ENCODE measurements at places on chromosomes 1 and 21.

- no peak for DNase-seq
Measured at GRCh38 chr1:95195046-95195445, 39.0 kb upstream of the RWDD3 start.

DNA sequence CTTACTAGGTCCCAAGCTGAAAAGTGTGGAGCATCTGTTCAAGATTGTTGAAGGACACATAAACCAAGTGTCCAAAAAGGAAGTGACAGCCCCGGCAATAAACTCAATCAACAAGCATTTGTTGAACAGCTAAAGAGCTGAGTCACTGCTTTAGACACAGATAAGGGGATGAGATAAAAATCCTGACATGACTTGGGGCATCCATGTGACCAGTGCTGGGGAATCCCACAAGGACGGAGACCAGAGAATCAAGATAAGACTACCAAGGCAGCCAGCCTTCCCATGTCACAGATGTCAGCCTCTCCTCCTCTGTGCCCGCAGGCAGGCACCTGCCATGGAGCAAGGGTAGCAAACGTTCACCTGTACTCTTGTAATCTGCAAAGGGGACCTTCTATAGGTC, 118.6 kb upstream of the KAZN start:
- no peak for DNase-seq

DNA sequence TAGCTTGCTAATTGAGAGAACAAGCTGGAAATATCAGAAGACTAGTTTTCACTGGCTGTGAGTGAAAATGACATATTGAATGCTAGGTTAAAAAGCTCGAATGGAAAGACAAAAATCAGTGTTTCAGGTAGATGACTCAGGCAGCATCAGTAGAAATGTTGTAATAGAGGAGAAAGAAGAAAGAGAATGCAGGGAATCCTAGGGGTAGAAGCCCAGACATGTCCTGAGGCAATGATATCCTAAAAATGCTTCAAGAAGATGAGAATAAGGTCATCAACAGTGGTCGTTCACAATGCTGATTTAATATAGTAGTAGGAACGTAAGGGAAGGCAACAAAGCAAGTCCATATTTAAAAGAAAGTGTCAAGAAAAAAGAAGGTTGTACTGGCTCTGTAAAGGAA, 96.7 kb upstream of the HP1BP3 start:
- DNase-seq, result peak; percentile 36

DNA sequence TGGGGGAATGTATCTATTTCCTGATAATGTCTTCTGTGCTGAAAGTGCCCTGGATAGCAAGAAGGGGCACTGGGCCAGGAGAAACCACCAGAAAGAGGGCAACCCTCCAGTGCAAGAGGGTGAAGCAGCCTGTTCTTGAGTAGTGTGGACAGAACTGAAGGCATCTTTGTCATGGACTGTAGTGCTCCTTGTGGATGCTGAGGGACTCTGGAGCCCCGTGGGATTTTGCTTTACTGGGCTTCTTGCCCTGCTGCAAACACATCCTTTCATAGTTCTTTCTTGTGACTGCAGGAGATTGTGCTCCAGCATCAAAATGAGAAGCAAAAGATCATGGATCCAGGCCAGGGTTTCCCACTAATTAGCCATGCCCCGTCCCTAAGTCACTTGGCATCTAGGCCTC, 300.6 kb downstream of the ZNF326 start:
- no peak for DNase-seq

DNA sequence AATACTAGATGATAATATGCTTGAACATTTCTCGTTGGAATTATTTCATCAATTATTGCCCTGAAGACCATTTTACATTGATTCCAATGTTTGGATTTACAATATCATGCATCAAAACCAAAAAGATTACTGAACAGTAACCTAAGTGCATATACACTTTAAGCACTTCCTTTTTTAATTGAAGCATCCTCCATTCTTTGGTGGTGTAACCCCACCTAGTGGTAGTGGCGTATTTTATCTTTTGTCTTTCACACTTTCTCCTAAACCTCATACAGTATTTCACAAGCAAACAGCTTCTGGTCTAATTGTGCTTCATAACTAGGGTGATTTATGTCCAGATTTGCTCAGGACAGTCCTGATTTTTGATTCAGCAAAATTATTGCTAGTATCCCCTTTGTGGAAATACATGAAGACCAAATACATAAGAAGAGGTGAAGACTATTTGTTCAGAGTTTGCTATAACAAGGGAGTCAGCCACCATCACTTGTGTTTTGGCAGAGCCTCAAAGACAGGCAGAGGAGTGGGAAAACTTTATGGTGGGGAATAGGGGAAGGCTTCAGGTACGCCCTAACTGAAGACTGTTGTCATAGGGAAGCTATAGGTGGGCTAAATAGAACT, 3.4 kb upstream of the NVL start:
- DNase-seq, result no peak

- DNase-seq, result no peak
Measured at GRCh38 chr1:178310685-178311105, 186.1 kb downstream of the CLEC20A start.

DNA sequence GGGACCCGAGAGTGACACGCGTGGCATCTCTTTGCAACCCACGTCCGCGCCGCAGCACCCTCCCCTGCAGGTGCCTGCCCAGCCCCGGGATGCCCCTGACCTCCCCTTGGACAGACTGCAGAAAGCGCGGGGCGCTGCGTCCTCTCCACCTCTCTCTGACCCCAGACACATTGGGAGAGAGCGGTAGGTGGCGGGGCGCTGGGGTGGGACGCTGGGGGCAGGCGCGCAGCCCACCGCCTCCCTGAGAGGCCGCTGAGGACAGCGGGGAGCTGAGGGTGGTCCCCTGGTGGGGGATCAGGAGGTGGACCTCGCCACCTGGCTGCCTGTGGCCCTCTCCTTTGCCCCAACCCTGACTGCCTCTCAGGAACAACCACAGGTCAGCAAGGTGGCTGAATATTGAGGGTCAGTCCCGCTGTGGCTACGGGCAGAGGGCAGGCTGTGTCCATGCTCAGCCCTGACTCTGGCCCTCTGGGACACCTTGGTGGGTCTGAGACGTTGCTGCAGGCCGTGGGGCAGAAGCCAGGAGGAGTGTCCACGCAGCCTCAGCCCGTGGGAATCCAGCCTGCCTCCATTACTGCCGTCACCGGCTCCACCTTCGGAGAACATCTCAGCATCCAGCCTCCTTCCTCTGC, 761 bp upstream of the UBE2J2 start:
- no peak for DNase-seq

- DNase-seq, result no peak
Measured at GRCh38 chr1:92817986-92818764, 13.7 kb upstream of the RPL5 start.

- DNase-seq, result no peak
Measured at GRCh38 chr1:217569021-217569420, 61.9 kb downstream of the GPATCH2 start.

DNA sequence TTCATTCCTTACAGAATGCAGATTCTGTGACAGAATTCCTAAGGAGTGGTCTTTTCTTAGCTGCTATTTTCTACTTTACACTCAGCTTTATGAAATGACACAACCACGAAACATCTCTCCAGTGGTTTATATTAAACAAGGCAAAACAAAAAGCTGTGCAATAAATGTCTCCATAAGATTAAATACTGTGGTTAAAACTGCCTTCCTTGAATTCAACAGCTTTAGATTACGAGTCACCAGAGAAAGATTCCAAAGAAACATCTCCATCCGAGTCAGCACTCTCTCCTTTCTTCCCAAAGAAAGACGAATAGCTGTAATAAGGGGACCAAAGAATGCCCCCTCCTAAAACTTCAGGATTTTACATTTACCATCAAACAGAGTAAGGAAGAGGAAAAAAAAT, 4.6 kb upstream of the C1orf87 start:
- no peak for DNase-seq

DNA sequence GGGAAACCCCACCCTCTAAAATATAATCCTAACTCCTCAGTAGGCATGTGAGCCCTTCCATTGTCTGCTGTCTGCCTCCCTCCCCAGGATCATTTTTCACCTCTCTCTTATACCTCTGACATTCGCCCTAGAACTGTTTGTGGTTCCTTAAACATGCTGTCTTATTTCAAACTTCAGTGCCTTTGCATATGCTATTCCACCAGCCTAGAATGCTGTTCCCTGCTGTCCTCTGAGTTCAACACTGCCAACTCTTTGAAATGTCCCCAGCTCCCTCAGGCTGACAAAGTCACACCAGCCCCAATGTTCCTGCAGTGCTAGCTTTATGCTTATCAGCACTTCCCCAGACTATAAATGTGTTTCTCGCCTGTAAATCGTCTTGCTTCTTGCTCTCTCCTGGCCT, 119.5 kb downstream of the HIVEP3 start:
- no peak for DNase-seq

- no peak for DNase-seq
Measured at GRCh38 chr1:119822406-119822805, 11.1 kb upstream of the REG4 start.

GRCh38 chr1:92465256-92465647, 21.5 kb downstream of the GFI1 start:
- no peak for DNase-seq

DNA sequence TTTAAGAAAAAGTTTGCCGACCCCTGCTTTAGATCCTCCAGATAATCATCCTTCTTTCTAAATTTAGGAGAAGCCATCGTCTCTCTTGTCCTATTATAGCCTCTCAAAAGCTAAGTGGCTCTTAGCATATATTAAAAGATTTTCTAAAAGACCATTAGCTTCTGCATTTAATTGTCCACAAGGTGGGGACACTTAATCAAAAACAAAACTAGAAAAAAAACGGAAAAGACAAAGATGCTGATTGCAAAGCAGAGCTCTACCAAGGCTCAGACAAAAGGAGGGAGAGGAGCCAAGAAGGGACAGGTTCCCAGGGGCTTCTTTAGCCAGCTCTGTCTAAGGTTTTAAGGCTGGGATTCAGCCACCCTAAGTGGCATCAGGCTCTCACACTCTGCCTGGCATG, 128.3 kb upstream of the HMGB4 start:
- DNase-seq, result no peak

- DNase-seq, result no peak
Measured at GRCh38 chr1:221117133-221117532, 237.9 kb downstream of the HLX start.

DNA sequence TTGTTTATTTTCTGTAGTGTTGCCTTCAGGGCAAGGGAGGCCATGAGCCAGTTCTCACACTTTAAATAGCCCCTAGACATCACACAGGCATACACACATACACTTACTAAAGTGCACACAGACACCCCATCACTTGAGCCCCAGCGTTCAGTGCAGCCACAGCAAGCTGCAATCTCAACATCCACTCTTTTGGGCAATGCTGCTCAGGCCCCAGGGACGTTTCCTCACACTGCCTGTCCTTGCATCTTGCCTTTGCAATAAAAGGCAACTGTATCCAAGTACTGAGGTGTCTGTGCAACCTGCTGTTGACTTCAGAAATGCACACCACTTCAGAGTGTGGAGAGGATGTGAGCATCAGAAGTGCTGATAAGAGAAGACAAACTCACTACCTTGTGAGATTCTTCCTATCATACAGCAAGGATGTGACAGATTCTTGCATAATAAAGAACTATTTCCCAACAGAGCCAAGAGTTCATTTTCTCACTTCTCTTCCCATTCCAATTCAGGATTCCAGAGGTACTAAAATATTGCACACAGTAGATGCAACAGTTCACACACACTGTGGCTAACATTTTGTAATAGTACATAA, 36.2 kb downstream of the IRF2BP2 start:
- no peak for DNase-seq

- DNase-seq, result no peak
Measured at GRCh38 chr1:60895252-60895651, 187.1 kb upstream of the NFIA start.

DNA sequence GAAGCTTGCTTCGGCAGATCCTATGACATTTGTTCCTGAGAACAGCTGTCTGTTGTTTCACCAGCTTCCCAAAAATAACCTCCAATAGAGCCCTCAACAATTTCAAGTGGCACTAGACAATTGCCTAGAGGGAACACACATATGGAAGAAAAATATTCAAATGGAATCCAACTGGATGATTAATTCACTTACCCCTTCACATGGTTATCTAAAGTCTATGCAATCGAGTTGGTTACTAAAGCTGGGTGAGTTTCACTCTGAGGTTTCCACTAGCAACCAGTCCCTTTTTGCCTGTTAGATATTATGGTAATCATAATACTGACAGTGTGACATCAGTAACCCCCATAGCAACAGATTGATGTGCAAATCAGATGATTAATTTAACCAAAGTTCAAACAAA, at the start of gene LEMD1:
Gene LEMD1 (minus strand): TSS at position 259 of the 400 bp plus-strand sequence. CDS start 1,520 bp downstream, outside the sequence.
- DNase-seq, result no peak

DNA sequence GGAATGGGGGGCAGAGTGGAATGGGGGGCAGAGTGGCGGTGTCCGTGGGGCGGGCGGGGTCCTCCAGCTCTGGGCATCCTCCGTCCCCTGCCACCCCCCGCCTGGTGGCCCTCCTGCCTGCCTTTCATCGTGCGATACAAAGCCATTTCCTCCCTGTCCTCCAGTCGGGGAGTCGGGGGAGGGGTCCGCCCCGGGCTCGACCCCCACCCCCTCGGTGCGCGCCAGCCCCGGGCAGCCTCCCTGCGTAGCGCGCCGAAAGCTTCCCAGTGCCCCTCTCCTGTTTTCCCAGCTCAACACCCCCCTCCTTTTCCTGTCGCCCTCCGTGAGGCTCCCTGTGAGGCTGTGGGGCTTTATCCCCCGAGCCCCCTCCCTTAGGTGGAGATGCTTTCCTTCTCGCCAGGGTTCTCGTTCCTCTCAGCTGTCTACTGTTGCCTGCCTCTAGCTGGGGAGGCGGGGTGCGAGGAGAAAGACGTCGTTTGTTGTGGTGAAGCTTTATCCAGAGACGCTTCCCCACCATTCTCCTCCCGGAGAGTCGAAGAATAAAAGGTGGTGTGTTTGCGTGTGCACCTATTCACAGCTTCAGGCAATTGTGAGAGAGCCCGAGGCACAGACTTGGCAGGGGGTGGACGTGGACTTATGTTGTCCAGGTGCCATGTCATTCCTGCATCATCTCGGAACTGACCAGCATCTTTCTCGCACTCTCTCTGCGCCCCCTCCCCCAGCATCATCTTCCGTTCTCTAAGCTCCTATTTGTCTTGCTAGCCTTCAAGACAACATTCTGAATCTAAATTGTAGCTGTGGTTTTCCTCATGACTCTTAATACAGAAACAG, 848 bp downstream of the DNM3 start:
- DNase-seq, result no peak

- no peak for DNase-seq
Measured at GRCh38 chr1:95467036-95467435, 233.0 kb downstream of the RWDD3 start.

GRCh38 chr21:15651172-15651571, 78.6 kb upstream of the USP25 start:
- no peak for DNase-seq

GRCh38 chr1:223140611-223141405, 2.2 kb downstream of the TLR5 start:
- peak; percentile 39 for DNase-seq

DNA sequence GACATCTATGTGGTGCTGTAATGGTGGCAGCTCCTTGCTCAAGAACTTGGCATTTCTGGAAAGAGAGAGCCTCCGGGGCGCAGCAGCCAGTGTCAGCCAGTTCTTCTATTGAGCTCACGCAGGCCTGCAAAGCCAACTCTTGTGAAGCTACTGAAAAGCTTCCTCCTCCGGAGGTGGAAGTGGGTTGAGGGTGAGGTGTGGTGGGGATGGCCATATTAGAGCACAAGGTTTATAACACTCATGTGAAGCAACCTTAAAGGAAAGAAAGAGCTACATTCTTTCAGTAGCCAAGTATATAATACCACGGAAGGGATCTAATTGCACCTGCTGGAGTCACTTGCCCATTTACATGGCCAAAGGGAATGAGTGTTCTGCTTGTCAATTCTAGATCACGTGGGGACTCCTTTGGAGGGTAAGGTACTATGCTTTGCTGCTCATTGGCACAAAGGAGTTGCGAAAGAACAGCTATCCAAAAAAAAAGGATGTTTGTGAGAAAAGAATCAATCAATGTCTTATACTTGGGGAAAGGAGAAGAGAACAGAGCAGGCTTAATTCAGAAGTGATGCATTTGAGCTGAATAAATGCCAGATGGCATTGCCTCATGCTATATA, 18.3 kb upstream of the MAP10 start:
- DNase-seq, result no peak

Measured in epithelial cell of prostate (primary cell).